ENCODE measurements at places on chromosomes 2 and 18.

GRCh38 chr2:28349546-28350165, 43.0 kb upstream of the FOSL2 start:
- DNase-seq = no peak

GRCh38 chr2:110124939-110125691, 9.5 kb upstream of the MALL start:
- DNase-seq = no peak

DNA sequence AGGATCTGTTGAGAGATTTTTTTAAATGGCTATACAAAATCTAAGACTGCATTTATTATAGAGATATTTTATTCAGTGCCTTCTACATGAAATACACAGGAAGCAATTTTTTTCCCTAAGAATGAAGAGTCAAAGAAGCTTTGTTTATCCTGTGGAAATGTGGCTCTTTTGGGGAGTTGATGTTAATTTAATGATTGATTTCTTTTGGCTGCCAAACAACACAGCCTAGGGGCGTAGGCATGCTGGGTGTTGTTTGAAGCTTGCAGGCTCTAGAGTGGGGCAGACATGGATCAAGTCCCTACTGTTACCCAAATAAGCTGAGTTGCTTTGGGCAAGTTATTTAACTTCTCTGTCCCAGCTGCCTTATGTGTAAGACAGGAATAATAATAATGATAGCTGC, 21.1 kb upstream of the PLEK start:
- no peak for DNase-seq

DNA sequence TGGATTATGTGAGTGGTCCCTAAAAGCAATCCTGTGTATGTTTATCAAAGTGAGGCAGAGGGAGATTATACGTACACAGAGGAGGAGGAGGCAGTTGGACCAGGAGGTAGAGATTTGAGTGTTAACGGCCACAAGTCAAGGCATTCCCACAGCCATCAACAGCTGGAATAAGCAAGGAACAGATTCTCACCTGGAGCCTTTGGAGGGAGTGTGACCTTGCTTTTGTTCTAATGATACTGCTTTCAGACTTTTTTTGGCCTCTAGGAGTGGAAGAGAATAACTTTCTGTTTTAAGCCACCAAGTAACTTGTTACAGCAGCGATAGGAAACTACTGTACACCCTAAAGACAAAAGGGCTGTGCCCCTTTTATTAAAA, 18.1 kb downstream of the LCLAT1 start:
- no peak for DNase-seq

- no peak for DNase-seq
These were observed 87.4 kb upstream of the HK2 start for GRCh38 chr2:74746480-74746879.

DNA sequence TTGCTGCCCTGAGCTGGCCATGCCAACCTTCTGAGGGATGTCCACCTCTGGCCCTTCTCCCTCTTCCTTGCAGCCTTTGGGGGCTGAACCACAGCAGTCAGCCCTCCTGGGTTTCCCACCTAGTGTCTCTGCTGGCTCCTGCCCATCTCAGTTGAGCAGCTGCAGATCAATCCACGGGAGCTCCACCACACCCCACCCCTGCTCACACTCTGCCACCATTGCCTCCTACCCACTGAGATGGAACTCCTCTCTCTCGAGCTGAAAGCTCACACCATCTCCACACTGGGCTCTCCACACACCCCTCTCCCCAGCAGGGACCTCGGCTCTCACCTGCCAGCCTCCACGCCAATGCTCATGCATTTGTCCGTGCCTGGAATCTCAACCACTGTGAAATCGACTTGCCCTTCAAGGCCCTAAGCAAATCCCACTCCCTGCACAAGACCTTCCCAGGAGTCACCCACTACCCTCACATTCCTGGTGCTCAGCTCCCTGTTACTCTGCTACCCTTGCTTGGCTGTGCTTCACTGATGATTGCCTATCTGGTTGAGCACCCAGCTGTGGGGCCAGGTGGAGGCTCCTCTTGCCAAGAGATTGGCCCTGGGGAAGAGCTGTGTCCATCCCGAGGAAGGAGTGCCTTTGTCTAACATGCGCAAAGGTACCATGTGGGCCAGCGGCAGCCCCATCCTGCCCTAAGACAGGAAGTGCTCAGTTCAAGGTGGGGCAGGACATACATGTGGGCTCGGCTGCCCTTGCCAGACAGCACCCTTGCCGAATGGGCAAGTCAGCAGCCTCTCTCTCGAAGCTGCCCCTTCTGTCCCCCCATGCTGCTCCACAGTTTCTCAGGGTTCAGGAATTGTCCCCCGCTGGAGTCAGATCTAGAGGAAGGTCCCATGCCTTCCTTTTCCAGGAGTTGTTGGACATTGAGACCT, 208.7 kb downstream of the CYP26B1 start:
- no peak for DNase-seq

GRCh38 chr2:188285049-188285448, 6.6 kb upstream of the GULP1 start:
- DNase-seq = no peak

DNA sequence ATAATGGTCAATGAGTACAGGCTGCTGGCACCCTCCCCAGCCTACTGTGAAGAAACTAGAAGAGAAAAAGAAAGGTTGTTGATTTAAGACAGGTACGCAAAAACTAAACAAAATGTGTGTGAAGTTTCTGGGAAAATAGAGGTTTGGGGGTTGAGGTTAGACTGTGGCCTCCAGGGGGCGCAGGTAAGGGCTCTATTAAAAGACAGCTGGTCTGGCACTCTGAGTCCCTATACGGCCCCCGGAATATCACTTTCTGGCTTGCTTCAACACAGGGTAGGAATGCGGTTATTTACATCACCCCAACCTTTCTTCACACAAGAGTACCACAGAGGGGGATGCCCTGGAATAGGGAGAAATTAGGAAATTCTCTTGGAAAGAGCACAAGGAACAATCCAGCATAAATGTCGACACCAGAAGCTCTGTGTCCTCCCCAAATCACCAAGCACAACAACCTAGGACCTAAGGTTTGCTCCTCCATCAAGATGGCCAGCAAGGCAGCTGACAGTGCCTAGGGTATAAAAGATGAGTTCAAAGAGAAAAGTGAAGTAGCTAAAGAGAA, 480.8 kb upstream of the KLHL29 start:
- no peak for DNase-seq

DNA sequence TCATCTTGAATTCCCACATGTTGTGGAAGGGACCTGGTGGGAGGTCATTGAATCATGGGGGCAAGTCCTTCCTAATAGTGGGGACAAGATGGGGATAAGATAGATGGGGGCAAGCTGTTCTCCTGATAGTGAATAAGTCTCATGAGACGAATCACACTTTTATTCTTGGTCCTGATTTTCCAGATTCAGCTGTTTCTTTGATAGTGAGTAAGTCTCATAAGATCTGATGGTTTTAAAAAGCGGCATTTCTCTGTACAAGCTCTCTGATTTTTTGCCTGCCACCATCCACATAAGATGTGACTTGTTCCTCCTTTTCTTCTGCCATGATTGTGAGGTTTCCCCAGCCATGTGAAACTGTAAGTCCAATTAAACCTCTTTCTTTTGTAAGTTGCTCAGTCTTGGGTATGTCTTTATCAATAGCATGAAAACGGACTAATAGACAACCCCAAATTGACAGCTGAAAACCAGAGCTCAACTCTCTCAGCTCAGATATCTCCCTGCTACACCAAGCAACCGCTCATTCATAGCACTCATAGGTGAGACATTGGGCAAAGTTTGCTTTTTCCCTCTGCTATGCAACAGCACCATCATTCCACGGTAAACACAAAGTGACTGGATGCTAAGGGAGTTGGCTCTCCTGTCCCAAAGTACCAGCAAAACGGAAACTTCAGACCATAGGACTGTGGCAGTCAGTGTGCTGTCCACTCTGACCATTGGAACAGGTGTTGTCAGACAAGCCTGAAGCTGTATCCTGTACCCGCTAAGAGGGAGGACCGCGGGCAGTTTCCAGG, 44.9 kb upstream of the TBC1D8 start:
- DNase-seq = no peak

DNA sequence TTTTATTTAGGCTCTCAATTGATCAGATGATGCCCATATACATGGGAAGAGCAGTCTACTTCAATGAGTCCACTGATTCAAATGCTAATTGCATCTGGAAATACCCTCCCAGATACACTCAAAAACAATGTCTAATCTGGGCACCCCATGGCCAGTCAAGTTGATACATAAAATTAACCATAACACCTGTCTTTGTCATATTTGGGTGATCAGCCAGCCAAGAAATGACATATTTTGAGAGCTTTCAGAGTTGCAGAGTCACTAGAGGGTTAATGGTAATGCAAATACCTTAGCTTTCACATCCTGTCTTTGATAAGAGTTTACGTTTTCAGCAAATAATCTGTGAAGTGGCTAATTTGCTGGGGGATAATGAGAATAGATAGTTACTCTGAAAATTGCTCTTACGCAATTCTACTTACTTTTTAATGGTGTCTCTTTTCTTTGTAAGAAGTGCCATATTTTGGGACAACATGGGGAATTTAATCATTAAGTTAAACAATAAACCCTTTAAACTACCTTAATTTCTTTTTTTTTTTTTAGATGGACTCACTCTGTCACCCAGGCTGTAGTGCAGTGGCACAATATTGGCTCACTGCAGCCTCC, 49.1 kb downstream of the CCDC195 start:
- DNase-seq = no peak

DNA sequence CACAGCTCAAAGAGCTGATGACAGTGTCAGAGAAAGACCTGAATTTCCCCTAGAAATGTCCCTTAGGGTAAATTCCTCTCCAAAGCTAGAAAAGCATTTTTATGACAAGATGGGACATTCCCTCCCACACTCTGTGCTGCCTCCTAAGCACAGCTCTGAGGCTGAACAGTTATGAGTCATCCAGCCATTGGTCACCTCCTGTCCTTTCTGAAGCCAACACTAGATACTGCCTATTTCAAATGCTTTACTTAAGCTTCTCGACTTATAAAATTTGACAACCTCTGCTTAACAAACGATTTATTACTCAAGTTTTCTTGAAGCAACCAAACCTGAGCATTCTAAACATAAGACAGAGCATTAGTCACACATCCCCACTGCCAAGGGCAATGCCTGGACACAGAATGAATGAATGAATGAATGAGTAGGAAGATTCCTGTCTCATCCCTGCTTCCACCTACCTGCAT, 35.4 kb downstream of the B4GALT6 start:
- DNase-seq = no peak

GRCh38 chr2:111912547-111912946, 14.1 kb downstream of the MERTK start:
- no peak for DNase-seq

DNA sequence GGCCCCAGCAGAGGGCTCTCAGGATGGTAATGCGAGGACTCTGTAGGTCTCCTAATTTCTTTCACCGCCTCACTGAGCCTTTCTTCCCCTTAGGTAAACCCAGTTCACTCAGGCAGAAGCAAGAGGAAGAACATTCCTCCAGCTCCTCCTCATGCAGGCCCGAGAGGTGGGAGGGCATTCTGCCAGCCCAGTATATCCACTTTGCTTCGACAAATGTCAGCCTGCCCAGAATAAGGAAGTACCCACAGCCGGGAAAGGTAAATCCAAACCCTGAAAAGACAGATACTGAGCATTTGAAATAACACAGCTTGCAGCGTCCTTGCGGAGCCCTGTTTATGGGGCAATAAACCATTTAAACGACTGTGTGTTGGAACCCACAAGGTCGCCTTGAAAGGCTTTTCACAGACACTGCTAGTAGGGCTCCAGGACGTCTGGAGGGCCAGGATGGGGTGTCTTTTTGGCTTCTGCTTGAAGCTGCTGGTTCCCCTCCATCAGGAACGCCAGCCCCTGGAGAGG, 63.0 kb upstream of the STPG4 start:
- no peak for DNase-seq

GRCh38 chr2:158391876-158392275, 64.7 kb downstream of the CCDC148 start:
- no peak for DNase-seq

- no peak for DNase-seq
These were observed 28.5 kb upstream of the FAHD2A start for GRCh38 chr2:95374029-95374428.

DNA sequence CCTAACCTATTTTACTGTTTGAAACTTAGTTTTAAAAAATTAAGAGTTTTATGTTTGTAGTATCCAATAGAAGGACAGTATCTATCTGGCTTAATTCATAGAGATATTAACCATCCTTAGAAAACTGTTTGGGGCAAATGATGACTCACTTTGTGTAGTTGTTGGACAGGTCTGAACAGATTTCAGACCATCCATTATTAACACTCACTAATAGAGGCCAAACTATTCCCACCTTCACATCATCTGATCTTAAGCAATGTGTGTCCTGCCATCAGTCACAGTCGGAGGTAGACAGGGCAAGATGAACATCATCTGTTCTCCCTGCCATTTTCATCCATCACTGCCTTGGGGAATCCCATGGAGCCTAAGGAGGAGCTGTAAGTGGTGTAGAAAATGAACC, 164.6 kb upstream of the DCC start:
- no peak for DNase-seq

- no peak for DNase-seq
These were observed 2036.2 kb upstream of the PIK3C3 start for GRCh38 chr18:39918847-39919246.

DNA sequence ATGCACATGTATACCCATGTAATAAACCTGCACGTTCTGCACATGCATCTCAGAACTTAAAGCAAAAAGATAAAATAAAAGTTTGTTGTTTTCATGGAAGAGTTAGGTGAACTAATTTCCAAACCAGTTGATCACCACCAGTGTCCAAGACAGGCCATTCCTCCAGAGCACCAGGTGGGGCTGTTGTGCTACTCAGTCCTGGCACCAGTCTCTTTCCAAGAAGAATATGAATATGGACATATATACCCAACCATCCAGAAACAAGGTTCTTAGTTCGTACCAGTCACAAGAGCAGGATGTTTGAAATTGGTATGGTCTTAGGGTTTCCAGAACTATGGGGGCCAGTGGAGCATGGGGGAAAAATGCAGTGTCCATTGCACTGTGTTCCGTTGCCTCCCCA, 17.2 kb upstream of the TNP1 start:
- DNase-seq = no peak

- DNase-seq = no peak
These were observed 50.1 kb downstream of the ITGAV start for GRCh38 chr2:186639939-186640338.

GRCh38 chr18:35464831-35465279, 32.9 kb downstream of the INO80C start:
- DNase-seq = no peak

DNA sequence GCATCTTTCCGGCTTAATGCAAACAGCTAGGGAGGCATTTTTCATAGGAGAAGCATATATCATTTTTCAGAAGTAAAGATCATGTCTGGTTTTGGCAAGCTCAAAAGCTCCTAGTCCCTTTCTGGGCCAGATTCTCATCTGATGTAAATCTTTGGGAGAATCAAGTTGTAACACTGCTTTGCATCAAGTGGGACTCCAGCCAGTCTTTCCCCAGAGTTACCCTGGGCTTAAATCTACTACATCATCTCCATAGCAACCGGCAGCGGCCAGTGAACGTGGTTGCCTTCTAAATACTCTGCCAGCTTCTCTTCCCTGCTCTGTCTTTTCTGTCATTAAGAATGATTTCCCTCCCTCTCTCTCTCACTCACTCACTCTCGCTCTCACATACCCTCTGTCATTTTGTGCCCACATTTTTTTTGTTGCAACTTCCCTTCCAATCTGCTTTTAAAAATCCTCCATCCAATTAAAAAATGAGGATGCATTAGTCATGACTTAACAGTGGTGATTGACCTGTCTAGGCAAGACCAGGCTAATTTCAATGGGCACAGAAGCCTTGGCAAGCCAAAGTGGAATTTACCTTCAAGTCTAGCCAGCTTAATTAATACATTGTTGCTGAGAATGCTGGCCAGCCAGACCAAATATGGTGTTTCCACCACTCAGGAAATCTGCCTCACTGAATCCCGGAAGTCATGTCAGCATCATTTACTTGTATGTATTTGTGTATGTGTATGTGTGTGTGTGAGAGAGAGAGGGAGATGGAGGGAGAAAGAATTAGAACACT, 93.0 kb downstream of the NRP2 start:
- no peak for DNase-seq

Measured in T-helper 17 cell (primary cell).